ENCODE measurements at places on chromosomes 11 and 22. TPM values are rescaled to one million over a fixed set of nuclear protein-coding genes. Genes with fewer than 3 reads are reported as not detected.

TIMP3 gene
- total RNA-seq, result not detected

SMCO4 gene
- total RNA-seq, result 1.9 TPM

ELMOD1 gene
- not detected for total RNA-seq

OR10A3 gene
- total RNA-seq, result not detected

PHLDA2 gene
- total RNA-seq, result 0.61 TPM

DMC1 gene
- total RNA-seq, result 0.27 TPM

ALKBH3 gene
- total RNA-seq, result 19.4 TPM

PVALB gene
- total RNA-seq, result not detected

APLNR gene
- total RNA-seq, result not detected

JAML gene
- 40.4 TPM for total RNA-seq

TECTA gene
- total RNA-seq, result 0.25 TPM

NEFH gene
- 0.33 TPM for total RNA-seq

OR10D3 gene
- not detected for total RNA-seq

MTCH2 gene
- total RNA-seq, result 16.4 TPM

ANO9 gene
- total RNA-seq, result 84.0 TPM

NCR3LG1 gene
- 11.2 TPM for total RNA-seq

SIRT3 gene
- 14.7 TPM for total RNA-seq

FGF3 gene
- not detected for total RNA-seq

POTEH gene
- not detected for total RNA-seq

TRIM21 gene
- 23.4 TPM for total RNA-seq

SCGB1C1 gene
- total RNA-seq, result not detected

ACCS gene
- 16.7 TPM for total RNA-seq

OR52I2 gene
- total RNA-seq, result not detected

Data from CD8-positive, alpha-beta T cell (primary cell).